IMR-90 (cell line): ENCODE measurements at places on chromosomes 6 and 20. TPM values are rescaled to one million over a fixed set of nuclear protein-coding genes. Genes with fewer than 3 reads are reported as not detected.

DNA sequence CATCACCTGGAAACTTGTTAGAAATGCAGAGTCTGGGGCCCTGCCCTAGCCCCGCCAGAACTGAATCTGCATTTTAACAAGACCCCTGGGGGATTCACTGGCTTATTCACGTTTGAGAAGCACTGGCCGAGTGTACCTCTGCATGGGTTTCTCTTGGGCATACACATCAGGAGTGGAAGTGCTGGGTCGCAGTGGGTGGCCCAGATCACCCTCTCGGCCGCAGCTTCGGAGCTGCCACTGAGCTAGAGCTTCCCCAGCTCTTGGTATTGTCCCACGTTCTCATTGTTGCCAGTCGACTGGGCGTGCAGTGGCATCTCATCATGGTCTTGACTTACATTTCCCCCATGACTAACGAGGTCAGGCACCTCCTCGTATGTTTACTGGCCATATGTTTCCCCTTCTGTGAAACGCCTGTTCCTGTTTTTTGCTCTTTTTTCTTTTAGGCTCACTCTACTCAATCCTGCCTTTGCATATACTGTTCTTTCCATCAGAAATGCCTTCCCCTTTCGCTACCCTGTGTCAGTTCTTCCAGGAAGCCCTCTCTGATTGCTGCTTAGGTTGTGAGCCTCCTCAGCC, 3.0 kb upstream of the DLGAP4 start:
- H3K27ac ChIP-seq: no peak overlapping the region
- peaks cover 77% of the 10 kb centered on the region for H3K27me3 ChIP-seq
- no peak overlapping the region for H3K4me3 ChIP-seq
- H3K4me1 ChIP-seq: no peaks in the 10 kb centered on the region
- no peaks in the 10 kb centered on the region for H3K36me3 ChIP-seq

- no peaks in the 10 kb centered on the region for H3K36me3 ChIP-seq
- peaks cover 48% of the 10 kb centered on the region for H3K27me3 ChIP-seq
- DNase-seq: no peak
Measured at GRCh38 chr20:3084283-3084985, at the start of gene AVP. Gene AVP (minus strand): TSS chr20:3084724. CDS start chr20:3084674, 50 bp downstream.

GRCh38 chr20:63530788-63531160, 6.4 kb downstream of the PTK6 start:
- no peak overlapping the region for H3K4me3 ChIP-seq
- H3K4me1 ChIP-seq: no peaks in the 10 kb centered on the region
- H3K27me3 ChIP-seq: peaks cover 4% of the 10 kb centered on the region; the same call in 1 of the 2 replicates
- no peaks in the 10 kb centered on the region for H3K36me3 ChIP-seq

GRCh38 chr6:46997646-46998045, 44.5 kb downstream of the ADGRF1 start:
- H3K27ac ChIP-seq: no peak overlapping the region
- H3K4me3 ChIP-seq: no peak overlapping the region
- H3K4me1 ChIP-seq: no peaks in the 10 kb centered on the region
- H3K27me3 ChIP-seq: no peaks in the 10 kb centered on the region; the same call in 1 of the 2 replicates
- DNase-seq: no peak

The BPIFB4 gene
- not detected in 2 replicates for total RNA-seq

The CBLN4 gene
- total RNA-seq: not detected in 2 replicates

The CPNE5 gene
- not detected in 2 replicates for total RNA-seq

The BYSL gene
- total RNA-seq: 25.3 and 26.7 TPM in 2 replicates
